ENCODE measurements at places on chromosomes 4 and X.

DNA sequence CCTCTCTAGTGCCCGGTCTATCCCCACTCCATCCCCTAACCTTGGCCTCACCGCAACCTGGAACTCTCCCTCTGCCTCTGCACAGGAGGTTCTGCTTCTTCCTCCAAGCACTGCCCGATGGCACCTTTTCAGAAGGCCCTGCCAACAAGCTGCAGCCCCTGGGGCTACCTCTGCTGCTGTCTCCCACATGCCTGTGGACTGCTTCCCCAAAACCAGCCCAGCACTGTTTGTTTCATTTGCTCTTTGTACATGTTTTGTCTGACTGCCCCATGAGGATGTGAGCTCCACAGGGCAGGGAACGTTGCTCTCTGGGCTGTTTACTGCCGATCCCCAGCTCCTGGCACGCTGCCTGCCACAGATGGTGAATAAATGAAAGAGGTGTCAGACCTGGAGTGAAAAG, 85.4 kb downstream of the INTS6L start:
- no peak for DNase-seq

- no peak for DNase-seq
These were observed at the start of gene SSX5 for GRCh38 chrX:48196745-48197201. SSX5 (minus strand) TSS chrX:48196795; CDS start chrX:48195358, 1,437 bp downstream.

- DNase-seq, result no peak
These were observed 90.3 kb upstream of the MAML3 start for GRCh38 chr4:140244328-140244727.

DNA sequence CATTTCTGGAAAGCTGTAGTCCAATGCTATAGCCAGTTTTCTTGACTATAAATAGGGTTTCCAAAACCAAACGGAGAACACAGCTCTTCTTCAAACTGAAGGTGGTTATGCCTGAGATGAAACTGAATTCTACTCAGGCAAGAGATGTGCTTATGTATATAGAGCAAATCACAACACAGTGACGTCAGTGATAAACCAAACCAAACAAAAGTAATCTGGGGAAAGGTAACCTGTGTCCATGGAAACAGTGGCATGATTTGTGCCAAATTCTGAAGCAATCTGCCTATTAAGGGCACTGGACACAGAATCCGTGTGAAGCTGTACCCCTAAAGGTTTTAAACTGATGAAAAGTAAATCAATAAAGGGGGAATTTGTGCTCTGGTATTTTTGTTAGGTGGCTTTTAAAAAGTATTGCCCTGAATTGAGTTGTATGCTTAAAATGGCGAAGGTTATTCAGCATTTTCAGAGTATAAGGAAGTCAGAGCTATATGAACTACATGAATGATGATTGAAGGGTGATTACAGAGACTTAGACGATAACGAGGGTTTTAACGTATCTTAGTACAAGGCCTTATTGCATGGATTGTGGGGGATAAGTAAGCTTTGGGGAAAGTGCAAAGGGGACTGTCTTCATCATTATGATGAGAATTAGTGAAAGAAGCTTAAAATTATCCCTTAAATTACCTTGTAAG, 38.6 kb downstream of the NPY5R start:
- DNase-seq, result no peak

- DNase-seq, result no peak
These were observed 275.6 kb downstream of the LDB2 start for GRCh38 chr4:16622826-16623225.

DNA sequence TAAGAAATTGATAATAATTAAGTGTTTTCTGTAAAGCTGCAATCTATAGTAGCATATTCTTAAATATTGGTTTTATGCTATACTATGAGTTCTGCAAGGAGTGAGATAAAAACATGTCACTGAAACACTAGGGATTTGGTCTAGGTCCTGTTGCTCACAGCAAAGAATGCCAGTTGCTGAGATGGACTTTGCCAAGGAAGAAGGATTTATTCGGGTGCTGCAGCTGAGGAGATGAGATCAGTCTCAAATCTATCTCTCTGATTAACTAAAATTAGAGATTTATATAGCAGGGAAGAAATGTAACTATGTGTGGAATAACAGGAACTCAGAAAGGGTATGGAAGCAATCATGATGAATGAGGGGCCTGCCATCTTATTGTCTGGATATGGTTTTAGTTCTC, 1569.9 kb downstream of the PCDH7 start:
- no peak for DNase-seq

- DNase-seq, result peak; percentile 60
These were observed 37.4 kb downstream of the MGARP start for GRCh38 chr4:139242511-139243051.

DNA sequence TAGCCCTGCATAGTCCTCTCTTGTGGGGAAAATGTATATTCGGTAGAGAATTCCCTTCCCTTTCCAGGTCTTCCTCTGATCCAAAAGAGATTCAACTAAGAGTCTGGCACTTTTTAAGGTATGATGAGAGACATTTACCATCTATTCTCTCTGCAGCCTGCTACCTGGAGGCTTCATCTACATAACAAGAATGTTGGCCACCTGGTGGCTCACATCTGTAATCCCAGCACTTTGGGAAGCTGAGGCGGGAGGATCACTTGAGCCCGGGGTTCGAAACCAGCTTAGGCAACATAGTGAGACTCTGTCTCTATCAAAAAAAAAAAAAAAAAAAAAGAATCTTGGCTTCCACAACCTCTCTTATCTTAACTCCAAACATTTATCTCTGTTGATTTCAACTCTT, 40.4 kb upstream of the NOCT start:
- DNase-seq, result no peak

DNA sequence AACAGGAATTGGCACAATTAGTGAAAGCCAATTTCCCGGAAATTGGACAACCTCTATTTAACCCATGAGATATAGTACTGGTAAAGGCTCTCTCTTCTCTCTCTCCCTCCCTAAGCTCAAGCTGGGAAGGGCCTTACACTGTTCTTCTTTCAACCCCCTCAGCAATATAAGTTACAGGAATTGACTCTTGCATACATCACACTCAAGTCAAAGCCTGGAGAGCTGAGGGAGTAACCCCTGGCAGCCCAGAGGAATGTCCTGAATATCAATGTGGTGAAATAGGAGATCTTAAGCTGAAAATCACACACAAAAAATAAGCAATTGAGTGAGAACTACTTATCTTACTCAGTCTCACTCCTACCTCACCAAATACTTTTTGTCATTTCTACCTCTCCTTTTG, 186.9 kb upstream of the SPOCK3 start:
- DNase-seq, result no peak

DNA sequence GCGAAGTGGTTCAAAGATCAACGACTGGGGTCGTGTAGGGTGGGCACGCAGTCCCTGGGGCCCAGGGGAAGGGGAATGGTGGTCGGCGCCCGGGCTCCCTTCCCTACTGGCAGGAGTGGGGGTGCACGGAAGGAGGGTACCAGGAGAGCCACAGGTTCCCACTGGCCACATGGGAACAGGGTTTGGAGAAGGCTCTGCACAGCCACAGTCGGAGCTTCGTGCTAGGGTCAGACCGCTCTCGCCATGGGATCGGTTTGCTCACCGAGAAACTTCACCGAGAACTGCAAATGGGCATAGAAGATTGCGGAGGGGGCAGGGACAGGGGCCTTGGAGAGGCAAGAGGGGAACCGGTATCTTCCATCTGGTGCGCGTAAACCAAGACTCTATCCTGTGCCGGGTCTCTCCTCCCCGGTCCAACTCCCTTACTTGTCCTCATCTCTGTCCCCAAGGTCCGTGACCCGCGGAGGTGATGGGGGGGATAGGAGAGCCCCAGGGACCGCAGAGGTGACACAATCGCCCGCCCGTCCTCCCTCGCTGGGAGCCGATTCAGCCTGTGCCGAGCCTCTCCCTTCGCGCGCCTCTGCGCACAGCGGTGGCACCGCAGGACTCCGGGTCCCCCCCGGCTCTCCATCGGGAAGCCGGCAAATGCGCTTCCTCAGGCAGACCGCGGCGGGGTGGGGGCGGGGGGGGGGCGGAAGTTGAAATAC, 1.0 kb downstream of the SCD5 start:
- no peak for DNase-seq

- DNase-seq, result no peak
These were observed 546.5 kb upstream of the GALNTL6 start for GRCh38 chr4:171266671-171267070.

DNA sequence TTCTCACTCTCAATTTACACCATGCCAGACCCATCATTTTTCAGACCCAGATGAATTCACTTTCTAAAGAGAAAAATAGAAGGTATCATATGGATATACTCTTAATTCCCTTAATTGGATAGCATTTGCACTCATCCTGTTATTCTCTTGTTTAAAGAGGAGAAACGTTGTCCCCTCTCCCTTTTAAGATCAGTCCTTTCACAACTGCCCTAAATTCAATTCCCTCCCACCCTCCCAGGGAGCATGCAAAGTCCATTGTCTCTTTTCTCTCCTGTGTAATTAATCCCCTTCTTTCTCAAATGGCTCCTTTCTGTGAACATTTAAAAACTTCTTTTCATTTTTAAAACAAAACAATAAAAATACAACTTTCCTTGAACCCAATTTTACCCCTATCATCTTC, 124.7 kb upstream of the TLL1 start:
- DNase-seq, result no peak

DNA sequence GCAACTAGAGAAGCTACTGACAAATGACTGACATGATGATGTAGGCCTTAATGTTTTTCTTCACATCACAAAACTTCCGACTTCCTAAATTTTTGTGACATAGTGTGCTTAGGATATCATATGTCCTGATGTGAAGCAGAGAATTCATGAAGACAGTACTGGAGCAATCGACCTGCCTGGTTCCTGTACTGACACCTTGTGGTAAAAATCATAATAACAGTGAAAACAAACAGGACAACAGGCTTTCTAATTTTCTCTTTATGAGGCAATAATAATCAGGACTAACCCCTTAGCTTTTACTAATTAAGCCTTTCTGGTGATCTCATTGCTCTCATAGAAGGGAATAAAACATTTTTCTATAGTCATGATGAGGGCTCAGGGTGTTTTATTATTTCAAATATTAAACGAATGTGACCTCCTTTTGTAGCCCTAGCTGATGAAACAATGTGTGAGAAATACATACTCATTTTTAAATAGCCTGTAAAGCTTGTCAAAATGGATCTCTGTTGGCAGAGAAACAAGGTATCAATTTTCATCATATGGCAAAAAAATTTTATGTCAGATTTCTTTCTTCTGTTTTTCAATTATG, 158.4 kb downstream of the TENT5D start:
- DNase-seq, result no peak

DNA sequence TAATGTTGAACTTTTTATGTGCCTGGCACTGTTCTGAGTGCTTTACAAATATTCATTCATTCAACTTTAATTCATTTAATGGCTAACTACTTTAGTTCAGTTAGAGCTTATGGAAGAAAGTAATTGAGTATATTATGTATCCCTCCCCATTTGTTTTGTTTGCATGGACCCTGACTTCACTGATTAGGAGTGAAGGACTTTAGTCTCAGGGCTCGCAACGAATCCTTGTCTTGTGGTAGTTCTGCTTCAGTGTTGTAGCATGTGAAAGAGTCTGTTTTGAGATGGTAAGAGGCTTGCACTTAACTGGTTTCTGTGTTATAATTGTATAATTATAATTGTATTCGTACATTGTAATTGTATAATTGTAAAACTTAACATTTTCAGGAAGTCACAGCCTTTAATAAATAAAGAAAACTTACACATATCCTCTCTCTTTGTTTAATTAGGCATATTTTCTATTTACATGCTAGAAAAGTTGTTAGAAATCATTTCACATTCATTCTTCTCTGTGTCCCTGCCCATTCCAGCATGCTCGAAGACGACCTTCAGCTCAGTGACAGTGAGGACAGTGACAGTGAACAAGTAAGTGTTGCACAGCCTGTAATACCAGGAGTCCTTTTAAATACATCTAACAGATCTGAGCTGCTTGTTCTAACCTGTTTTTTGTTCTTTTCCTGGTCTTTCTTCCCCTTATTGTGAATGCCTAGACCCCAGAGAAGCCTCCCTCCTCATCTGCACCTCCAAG, 115.1 kb downstream of the KLHL8 start:
- DNase-seq, result no peak

DNA sequence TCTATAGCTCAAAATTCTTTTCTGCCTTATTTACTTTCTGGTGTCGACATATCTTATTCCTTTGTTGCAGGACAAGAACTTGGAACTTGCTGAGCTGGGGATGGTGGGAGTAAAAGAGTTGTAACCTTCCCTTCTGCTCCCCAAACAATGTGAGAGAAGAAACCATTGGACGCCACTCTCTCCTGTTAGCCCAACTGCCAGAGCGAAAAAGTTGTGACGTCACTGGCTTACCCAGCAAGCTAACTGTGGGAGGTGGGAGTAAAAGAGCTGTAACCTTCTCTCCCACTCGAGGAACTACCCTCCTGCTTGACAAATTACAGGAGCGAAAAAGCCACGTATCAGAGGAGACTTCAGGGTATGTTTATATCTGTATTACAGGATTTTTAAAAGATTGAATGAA, 90.0 kb upstream of the PCDH10 start:
- DNase-seq, result no peak

DNA sequence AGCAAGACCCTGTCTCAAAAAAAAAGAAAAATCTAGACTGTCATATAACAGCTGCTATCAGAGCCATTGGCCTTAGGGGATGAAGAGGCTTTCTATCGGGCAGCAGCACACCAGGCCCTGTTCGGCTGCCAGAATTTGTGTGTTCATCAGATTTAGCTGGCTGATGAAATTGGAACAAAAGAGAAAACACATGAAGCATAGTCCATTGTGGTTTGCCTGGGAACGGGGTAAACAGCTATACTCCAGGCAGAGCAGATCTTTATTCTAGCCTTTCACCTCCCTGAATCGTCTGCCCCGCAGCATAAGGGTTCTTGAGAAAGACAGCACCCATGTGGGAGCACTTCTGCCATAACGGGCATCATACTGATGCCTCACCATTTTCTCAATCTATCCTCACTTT, 11.6 kb downstream of the TKTL1 start:
- no peak for DNase-seq

DNA sequence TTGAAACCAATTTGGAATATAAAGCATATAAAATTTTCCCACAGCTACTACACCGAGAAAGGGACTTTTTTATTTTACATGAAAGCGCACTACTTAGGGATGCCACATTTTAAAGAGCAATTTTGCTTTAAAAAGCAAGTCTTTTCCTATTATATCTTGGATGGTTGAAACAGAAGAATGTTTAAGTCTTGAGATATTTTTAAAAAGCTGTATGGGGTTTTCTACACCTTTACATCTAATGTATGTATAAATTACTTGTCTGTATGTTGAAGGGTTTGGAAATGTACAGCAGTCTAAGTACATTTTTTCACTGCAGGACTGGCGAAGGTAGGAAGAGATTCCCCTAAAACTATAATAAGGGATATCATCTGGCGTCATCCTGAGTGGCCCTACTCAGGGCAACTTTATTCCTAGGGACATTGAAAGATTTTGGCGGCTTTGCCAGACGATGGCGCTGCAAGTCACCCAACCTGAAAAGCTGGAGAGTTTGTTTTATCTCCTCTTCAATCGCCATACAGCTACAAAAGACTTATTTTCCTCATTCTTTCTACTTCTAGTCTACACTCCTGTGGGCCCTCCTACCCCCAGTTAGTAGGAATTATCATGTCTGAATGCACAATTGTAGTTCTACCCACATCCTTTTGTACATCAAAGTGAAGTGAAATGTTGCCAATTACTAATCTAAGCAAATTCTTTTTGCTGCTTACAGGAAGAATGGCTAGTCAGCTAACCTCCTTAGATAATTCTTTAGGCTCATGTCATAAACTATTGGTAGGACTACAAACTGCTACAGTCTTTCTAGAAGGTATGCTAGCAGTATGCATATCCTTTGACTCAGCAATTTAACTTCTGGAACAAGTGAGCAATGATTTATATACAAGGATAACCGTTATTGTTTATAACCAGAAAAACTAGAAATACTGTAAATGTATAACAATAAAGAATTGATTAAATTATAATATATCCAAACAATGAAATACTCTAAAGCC, 782 bp upstream of the NEK1 start:
- DNase-seq, result no peak
